Activated T-helper 9 cell treated with anti-CD3 and anti-CD28 coated beads, Interleukin-2, amount 50 U/mL, for 16 hours (primary cell): ENCODE measurements at places on chromosomes 2 and 18.

- no peak for DNase-seq
Measured at GRCh38 chr2:232501331-232501771, 13.7 kb upstream of the ECEL1 start.

- DNase-seq: no peak
Measured at GRCh38 chr2:160197587-160197986, 2.5 kb downstream of the ITGB6 start.

DNA sequence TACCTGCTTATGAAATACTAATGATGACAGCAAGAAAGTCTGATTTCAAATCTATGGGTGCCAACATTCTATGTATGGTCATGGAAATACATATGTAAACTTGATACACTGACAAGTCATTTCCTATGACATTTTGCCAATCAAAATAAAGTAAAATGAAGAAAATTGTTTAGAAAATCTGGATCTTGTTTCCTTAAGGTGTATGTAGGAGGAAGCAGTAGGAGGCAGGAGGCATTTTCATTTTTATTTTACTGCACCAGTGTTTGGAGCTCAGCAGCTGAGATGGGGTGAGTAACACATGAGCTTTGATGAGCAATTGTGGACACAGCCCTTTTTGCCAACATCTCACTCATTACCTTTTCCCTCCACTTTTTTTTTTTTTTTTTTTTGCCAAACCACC, 167.0 kb downstream of the AFF3 start:
- no peak for DNase-seq

- DNase-seq: no peak
Measured at GRCh38 chr2:180208841-180209240, 201.7 kb upstream of the CWC22 start.

DNA sequence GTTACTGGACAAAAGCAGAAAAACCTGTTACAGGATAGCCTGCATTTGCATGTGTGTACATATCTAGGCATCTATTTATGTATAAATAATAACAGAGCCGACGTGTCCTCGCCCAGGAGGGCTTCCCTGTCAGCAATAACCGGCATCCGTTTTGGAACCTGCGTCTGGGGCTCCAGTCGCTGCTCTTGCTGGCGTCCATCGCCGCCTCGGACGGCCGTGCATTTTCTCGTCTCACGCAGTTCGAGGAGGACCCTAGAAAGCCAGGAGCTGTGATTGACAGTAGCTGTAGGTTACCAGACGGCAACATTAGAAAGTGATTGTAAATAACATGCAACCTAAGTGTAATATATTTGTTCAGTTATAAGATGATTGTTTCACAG, 132.6 kb downstream of the NFATC1 start:
- no peak for DNase-seq

DNA sequence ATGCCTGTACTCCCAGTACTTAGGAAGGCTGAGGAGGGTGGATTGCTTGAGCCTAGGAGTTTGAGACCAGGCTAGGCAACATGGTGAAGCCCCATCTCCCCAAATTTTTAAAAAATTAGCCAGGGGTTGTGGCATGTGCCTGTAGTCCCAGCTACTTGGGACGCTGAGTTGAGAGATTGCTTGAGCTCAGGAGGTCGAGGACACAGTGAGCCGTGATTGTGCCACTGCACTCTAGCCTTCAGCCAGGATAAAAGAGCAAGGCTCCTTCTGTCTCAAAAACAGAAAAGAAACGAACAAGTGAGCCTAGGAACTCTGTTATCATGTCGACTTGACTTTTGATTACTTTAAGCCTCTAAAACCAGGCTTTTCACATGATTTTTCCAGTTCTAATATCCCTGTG, 13.7 kb downstream of the NPC1 start:
- DNase-seq: no peak

DNA sequence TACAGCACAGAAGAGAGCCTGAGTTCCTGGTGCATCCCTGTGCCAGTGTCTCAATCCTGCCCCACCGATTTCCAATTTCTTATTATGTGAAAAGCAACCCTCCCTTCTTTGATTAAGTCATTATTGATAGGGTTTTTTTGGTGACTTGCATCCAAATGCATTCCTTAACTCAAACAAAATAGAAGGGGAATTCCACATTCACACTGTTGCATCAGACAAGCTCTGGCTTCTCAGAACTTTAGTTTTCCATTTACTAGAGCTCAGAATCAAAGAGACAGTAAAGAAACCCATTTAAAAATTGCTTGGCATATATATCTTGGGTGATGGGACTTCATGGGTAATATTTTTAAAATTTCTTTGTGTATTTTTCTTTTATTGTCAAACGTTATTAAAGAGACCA, 13.8 kb upstream of the TMEM200C start:
- DNase-seq: no peak

GRCh38 chr2:23283653-23284052, 101.3 kb upstream of the KLHL29 start:
- DNase-seq: no peak

DNA sequence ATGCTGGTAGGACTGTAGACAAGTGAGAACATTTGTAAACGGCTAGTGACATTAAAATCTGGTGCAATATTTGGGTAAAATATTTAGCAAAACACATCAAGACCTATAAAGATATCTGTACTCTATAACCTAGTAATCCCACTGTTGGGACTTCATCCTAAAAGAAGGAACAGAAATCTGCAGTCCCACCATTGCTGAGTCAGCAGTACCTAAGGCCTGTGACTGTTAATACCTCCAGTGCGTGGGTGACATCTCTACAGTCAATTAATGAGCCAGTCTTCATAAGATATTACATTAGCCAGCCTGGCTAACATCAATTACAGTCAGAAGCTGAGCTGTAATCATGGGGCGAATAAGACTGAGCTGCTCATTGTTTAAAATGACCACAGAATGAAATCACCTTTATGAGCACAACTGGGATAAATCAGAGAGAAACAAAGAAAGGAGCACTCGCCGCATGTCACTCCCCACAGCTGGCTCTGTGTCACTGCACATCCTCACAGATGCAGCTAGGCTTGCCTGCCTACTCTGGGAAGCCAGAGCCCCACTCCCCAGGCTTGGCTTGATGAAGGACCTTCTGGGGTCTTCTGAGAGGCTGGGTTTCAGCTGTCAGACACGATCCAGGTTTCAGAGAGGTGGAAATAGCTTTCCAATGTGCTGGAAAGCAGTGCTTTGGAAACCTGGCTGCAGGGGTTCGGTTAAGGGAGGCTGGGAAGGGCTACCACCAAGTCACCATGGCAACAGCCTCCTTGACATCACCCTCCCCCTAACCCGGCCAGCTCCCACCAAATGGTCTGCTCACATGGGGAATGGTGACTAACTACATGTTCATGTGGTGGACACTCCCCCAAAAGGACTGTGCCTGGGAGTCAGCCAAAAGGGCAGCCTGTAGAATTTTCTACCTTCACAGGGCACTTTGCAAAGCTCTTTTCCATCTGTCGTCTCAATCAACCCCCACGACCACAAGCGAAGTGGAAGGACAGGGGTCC, 145.0 kb downstream of the ZBTB7C start:
- DNase-seq: no peak

- DNase-seq: no peak
Measured at GRCh38 chr2:238972146-238972445, 124.2 kb downstream of the TWIST2 start.

GRCh38 chr2:187988348-187988747, 303.3 kb upstream of the GULP1 start:
- DNase-seq: no peak

DNA sequence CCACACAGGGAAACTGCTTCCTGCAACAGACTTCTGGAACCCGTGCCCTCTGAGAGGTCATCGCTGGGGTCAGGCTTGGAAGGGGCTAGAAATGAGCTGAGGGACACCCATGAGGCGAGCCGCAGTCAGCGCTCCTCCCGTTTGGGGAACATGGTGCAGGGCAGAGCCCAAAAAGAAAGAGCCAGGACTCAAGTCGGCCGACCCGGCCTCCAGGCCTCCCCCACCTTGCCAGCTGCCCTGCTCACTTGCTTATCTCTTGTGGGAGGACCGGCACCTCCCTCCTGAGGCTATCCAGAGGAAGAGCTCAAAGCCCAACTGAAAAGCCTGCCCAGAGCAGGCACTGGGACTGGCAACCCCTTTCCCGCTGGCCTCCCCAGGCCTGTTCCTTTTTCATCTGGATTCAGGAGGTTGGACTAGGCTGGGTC, 43.6 kb downstream of the SCTR start:
- DNase-seq: no peak

DNA sequence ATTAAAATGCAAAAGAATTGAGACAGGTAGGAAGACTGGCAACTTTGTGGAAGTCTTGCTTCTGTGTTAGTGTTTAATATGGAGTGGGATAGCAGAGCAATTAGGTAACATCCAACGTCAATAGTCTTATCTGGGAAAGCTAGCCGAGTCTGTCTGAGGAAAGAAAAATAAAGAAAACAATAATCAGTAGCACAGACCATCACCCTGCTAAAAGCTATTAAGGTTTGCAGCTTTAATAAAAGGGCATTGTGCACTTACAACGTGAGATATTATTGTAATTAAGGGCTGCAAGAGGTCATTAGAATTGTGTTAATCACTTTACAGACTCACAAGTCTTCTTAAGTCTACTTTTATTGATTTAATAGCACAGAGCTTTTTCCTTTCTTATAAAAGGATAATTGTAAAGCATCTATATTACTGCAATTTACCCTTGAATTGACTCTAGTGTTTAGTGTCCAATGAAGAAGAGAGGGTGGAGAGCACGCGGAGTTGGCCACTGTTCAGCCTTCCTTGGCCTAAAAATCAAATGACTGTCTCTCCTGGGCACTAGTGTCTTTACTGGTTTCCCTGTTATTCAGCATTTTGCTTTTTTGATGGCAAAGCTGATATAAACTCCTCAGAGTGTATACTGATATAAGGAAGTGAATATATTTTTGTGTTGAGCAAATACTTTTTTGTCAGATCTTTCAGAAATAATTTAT, 2.0 kb downstream of the CDH7 start:
- DNase-seq: no peak
